ENCODE measurements at places on chromosomes 2 and 18.

DNA sequence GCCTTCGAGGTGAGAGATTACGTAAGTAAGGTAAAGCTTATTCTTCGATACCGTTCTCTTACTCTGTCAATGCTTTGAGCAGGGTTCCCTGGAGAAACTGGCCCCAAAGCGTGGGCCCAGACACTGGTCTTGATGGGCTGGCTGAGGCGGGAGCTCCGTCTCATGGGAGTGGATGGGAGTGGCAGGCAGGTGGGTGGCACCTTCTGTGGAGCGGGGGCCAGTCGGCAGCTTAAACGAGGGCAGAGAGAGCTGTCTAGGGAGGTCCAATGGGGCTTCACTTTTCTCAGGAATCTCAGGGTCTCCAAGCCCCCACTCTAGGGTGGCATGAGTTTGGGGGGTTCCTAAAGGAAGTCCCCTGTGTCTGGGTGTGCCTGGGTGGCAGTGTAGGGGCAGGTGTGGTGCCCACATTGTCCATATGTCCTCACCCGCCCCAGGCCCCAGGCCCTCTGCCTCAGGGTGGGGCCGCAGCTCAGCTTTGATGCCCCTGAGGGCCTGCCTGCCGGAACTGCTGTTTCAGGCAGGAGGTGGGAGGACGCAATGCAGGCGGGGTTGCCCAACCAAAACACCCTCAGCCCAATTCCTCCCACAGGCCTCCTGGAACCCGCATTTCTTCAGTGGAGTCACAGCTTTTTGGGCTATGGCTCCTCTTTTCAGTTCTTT lies 32.5 kb upstream of the FOSL2 start:
- DNase-seq, result no peak

DNA sequence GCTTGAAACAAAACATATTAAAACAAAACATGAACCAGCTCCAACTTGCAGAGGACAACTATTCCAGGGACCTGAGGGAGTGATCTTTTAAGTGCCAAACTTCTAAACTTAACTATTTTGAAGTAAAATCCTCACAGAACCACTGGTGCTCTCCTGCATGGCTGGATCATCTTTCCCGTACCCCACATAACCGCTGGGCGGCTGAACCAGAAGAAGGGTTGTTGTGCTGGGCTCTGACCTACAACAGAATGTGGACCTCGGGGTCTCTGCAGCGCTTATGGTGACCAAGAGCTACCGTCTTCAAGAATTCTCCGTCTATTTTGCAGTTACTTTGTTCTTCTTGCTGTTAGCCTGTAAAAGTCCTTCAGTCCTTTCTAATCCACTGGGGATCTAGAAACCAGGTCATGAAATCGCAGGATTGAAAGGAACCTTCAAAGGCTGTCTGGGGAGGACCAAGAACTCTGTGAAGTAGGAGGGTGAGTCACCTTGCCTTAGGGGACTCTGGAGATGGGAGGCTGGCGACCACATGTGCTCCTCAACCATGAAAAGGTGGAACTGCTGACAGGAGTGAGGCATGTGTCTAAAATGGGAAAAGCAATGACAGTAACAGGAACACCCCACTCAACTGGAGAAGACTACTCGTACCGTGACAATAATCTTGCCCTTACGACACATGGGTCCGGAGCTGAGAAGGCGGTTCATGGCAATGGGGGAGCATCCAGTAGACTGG lies 46.6 kb downstream of the HDLBP start:
- DNase-seq, result no peak

DNA sequence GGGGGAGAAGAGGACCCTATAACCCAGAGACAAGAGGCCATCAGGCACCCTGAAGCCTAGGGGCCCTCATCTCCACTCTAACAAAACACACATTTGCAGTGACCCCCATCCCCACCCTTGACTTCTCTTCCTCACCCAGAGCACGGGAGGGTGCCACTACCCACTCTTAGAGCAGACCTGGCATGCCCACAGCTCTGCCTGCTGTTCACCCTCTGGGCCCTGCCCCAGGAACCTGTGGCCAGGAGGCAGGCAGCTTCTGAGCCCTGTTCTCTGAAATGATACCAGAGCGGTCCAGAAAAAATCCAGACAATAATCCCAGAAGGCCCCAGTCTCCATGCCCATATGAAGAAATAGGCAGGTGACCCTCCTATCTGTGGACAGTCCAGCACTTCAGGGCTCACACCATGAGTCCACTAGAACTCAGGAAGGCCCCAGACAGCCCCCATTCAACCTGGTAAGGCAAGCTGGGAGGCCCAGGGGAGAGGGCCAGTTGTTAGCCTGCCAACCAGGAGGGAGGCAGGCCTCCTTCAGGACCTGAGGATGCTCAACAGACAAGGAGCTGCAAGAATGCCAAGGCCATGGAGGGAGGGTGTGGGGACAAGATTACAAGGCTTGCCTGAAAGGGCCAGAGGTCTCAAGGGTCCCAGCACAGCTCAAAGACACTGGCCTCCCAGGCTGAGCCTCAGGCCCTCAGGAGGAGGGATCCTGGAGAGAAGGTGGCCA lies 75.0 kb downstream of the TNS1 start:
- no peak for DNase-seq

DNA sequence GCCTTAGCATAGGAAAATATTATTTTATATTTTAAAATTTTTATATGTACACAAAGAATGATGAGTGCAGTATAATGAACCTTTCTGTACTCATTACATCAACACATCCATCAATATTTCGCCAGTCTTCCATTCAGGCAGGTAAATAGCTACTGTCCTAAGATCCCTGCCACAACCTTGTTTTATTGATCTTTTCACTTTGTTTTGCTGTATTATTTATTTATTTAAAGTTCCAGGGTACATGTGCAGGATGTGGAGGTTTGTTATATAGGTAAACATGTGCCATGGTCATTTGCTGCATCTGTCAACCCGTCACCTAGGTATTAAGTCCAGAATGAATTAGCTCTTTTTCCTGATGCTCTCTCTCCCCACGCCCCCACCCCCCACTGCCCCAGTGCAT lies 64.6 kb downstream of the INHBB start:
- DNase-seq, result no peak

- no peak for DNase-seq
Measured at GRCh38 chr2:151150331-151151320, 111.0 kb downstream of the RBM43 start.

DNA sequence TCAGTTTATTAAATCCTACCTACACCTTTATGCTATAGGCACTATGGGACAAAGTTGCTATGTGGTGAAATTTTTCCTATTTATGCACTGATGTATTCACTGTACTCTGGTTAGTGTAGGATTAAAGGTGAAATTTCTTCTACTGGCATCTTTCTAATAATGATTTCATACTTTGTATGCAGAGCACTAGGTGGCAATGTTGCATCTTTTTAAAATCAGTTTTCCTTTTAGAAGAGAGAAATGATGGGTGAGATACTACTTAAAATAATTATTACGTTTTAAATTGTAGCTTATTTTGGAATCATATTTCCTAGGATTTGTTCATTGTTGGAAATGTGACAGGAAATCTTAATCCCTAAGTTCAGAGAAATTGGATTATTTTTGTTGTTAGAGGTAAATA lies 150.9 kb downstream of the CD8B2 start:
- peak; percentile 14 for DNase-seq

- no peak for DNase-seq
Measured at GRCh38 chr2:29063646-29064345, 10.5 kb downstream of the PCARE start.

GRCh38 chr2:216636551-216637450 lies 3.6 kb downstream of the IGFBP2 start:
- no peak for DNase-seq

GRCh38 chr2:181457741-181458425 lies 697 bp downstream of the ITGA4 start:
- DNase-seq, result no peak

- no peak for DNase-seq
Measured at GRCh38 chr2:127421871-127422558, 3.8 kb downstream of the PROC start.

GRCh38 chr2:694906-695510 lies 17.8 kb upstream of the TMEM18 start:
- peak; percentile 5 for DNase-seq

GRCh38 chr2:37634914-37635503 lies 36.4 kb downstream of the CDC42EP3 start:
- DNase-seq, result no peak

DNA sequence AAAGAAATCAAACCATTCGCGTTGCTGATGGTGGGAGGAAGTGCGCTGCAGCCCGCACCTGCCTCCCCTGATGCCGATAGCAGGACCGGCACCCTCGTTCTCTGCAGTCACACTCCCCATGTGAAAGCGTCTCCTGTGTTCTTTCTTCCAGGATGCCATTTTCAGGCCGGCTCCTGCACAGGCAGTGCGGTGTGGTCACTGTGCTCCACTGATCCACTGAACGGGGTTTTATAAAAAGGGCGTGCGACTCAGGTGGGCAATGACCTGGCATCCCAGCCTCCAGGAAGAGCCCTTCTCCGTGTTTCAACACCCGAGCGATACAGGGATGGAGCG lies 88.3 kb upstream of the SNTG2 start:
- DNase-seq, result no peak

GRCh38 chr18:76075777-76076176 lies 419.3 kb downstream of the ZNF516 start:
- DNase-seq, result no peak

DNA sequence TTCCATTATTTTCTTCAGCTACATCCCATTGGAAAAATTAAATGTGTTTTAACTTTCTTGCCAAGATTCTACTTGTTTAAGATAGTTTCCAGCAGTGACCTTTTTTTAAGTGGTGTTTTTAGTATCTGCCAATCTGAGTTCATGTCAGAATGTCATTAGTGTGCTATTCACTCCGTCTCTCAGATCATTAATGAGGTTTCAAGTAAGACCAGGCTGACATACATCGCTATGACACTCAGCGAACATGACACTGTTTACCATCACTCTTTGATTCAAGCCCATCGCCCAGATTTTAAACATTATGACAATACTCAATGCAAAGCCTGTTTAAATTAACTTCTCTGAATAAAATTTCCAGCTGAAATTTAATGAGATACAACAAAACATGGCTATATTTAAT lies 272.0 kb upstream of the KYNU start:
- DNase-seq, result no peak

GRCh38 chr2:193267496-193268002 lies 1072.8 kb upstream of the TMEFF2 start:
- DNase-seq, result no peak

DNA sequence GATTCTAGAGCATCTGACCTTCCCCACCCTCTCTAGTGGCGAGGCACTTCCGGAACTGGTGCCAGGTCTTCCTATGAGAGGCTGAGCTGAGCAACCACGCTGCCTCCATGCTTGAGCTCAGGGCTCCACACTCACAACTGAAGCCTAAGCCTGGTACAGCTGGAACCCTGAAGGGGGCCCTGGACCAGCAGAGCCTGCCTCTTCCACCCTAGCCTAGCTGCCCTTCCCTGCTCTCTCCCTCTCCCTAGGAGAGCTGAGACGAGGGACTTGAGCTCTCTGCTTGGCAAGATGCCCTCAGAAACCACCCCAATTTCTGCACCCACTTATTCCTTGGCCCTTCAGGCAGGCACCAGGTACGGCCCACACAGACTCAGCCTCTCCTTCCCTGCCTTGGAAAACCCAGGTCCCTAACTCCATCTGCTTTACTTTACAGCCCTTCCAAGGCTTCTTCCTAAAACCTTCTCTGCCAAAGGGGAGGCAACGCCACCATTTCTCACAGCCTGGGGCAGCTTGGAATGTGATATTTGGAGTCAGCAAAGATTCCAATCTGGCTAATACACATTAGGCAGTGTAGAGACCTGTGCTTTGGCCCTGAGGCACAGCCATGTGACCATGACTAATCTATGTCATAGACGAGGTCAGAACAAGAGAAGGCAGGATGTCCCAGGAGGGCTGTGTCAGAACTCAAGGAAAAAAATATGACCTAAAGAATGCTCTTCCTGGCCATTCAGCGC lies 18.8 kb downstream of the COX7A2L start:
- no peak for DNase-seq

GRCh38 chr2:109679225-109679624 lies 65.1 kb downstream of the SOWAHC start:
- no peak for DNase-seq

DNA sequence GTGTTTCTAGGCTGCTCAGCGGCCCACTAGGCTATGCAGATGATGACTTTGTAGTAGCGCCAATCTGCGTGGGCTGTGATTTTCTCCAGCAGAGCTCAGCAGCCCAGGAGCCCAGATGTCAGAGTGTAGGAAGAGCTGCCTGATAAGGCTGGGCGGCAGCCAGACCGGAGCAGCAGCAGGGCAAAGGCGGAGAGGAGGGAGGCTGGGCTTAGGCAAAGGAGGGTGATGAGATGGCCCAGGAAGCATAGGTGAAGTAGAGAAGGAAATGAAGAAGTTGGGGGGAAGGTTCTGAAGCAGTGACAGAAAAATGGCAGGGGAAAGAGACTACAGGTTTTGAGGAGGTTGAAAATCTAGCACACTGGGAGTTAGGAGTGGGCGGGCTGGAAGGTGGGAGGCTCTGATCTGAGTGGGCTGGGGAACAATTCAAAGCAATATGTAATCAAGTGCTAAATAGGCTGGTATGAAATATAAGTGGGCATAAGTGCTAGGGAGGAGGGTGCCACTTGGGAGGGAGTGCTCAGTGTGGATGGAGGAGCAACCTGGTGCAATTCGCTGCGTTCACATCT lies 50.6 kb upstream of the STPG4 start:
- DNase-seq, result peak; percentile 9

GRCh38 chr2:190789074-190790004 lies 91.3 kb upstream of the GLS start:
- no peak for DNase-seq

DNA sequence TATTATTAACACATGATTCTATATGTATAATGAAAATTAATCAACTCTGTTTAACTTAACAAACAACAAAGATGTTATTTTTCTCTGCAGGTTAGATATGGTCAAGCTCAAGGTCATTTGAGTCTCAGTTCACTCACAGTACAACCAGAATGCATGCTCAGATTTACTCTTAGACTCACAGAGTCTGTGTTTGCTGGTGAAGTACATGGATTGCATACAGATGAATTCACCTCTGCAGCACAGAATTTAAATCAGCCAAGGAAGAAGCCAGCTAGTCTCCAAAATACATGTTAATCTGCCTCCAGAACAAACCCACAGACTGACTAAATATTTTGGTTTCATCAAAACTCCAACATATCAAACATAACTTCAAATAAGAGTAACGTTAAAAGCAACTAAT lies 424.5 kb downstream of the RAD51AP2 start:
- DNase-seq, result no peak

GRCh38 chr2:65940856-65941255 lies 494.1 kb upstream of the MEIS1 start:
- DNase-seq, result no peak

DNA sequence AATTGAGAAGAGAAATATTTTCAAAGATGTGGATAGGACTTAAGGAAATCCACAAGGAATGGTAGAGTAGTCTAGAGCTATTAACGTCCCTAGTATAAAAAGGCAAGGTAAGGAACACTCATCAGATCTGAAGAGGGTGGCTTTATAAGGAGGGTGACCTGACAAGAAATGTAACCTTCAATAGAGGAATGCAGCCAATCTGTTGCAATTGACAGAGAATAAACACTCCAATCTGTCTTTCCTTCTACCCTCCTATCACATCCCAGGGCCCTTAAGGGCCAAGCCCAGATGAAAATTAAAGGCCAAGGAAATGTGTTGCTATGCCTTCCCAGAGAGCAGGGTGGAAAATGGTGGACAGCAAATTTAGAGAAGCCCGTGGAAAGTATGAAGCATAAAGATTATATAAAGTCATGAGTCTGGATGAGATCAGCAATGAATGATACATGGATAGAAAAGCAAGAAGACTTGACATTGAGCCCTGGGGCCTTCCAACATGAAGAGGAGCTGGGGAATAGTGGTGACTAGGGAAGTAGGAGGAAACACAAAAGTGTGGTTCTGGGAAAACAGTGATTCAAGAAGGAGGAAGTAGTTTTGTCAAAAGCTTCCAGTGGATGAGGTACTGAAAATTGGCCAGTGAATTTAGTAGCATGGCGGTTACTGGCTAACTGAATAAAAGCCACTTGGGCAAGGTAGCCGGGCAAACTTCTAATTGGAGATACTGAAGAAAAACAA lies 270.6 kb upstream of the TANK start:
- DNase-seq, result no peak

Data from NCI-H1092 treated with DMSO at 0.1 percent for 48 hours (cell line).